ENCODE measurements at places on chromosomes 7 and 10.
A peak's percentile ranks its signal among the peaks of the same experiment; 100 is the strongest.

- DNase-seq = no peak
Observed at GRCh38 chr7:64884085-64884912, 18.8 kb upstream of the ZNF273 start.

DNA sequence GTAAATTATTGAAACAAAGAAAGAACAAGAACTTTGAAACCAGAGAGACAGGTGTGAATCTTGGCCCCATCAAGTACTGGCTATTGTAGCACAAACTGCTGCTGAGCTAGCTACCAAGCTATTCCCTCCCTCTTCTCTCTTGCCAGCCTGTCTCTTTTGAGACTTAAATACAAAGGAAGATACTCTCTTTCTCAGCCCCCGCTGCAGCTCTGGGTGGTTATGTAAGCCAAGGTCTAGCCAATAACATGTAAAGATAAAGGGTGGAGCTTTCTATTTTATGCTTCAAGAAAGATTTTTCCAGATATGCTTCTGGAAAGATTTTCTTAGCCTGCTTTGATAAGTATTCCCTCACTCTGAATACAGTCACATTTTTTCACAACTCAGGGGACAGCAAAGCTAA is 17.2 kb downstream of the BAZ1B start:
- no peak for DNase-seq

DNA sequence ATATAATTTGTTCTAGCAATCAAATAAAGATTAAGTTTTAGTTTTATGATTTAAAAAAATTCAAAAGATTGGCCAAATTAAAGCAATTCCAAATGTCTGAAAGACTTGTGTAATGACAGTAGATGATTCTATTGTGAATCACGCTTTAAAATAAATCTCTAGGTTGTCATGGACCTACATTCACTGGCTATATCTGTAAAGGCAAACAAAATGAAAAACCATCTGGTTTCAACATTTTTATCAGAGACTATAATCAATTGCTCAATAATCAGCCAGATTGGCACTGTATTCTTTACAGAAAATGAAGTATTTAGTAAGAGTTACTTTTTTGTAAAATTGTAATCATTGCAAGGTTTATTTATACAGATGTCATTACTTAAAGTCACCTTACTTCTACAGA is 60.7 kb downstream of the DGKB start:
- peak; percentile 70 for DNase-seq

- DNase-seq = peak; percentile 32
Observed at GRCh38 chr10:46293832-46294640, 7.2 kb downstream of the ANTXRL start.

GRCh38 chr10:6795541-6795940 is 215.5 kb upstream of the PRKCQ start:
- DNase-seq = no peak

DNA sequence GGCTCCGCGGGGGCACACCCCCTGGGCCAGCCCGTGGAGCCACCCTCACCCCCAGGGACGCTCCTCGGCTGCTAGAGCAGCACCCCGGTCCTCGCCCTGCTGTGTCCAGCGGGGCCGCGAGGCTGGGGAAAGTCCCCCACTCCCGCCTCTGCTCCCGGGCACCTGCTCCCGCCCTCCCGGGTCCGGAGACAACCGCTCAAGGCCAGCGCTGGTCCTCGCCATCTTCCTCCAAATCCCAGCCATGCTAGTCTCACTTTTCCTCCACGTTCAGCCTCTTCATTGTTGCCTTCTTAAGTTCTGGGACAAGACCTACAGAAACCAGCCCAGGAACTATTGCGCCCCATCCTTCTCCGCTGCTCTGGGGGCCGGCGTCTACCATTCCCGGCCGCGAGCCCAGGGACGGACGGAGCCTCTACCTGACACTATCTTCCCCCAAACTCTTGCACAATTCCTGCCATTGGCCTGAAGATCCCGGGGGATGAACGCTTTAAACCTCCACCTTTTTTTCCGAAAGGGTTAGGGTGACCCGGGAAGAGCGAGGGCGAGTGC is 4.8 kb upstream of the KCP start:
- DNase-seq = no peak
